GM23338 (cell line): ENCODE measurements at places on chromosomes 16 and 17.

- DNase-seq = peak; percentile 48
These were observed 38.5 kb downstream of the CTU2 start for GRCh38 chr16:88744577-88745521.

DNA sequence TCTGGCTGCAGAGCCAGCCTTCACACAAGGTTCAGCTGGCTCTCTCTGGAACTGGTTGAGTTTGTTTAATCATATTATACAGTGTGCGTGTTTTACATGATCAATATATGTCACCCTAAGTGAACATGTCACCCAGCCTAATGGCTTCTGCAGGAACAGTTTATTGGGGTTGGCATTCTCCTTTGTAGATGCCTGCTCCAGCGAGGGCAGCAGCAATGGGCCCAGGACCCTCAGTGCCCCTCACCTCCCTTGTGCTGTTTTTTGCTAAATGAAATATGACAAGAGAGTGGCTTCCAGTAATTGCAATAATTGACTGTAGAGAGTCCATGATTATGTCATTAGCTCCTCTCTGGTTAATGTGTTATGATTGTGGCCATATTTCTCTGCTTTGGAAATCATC is 387.2 kb downstream of the TMEM114 start:
- DNase-seq = no peak

GRCh38 chr17:40611840-40612474 is 35.7 kb downstream of the SMARCE1 start:
- no peak for DNase-seq

GRCh38 chr17:14346801-14347200 is 45.9 kb downstream of the HS3ST3B1 start:
- DNase-seq = no peak

DNA sequence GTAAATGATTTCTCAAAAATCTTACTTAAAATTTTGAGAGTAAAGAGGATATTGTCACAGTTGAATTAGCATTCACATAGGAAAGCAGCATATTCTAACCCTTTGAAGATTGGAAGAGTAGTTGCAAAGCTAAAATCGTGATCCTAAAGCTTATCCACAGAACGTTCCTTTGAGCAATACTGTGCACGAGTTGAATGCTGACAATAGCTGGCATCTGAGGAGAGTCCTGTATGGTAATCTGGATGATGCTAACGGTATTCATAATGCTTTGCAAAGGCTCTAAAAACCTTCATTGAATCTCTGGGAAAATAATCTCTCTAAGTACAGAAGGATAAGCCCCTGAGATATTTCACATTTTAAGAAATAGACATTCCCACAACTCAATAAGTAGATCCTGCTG is 354.6 kb downstream of the CDH8 start:
- DNase-seq = no peak

DNA sequence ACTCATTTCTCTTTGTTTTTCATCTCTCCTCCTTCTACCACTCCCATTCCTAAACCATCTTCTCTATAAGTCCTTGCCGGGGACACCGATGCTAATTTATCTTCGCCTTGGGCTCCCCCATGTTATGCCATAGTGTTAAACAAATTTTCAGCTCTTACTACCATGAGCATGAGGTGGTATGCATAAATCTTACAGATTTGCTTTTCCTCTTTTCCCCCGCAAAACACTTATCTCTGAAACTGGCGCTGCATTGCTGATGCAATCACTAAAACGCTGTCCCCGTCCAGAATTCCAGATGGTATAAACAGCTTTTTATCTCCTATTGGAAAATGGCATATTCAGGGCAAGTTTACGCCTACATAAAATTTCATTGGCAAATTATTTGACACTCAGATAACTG is 673.6 kb upstream of the CDH8 start:
- DNase-seq = no peak

DNA sequence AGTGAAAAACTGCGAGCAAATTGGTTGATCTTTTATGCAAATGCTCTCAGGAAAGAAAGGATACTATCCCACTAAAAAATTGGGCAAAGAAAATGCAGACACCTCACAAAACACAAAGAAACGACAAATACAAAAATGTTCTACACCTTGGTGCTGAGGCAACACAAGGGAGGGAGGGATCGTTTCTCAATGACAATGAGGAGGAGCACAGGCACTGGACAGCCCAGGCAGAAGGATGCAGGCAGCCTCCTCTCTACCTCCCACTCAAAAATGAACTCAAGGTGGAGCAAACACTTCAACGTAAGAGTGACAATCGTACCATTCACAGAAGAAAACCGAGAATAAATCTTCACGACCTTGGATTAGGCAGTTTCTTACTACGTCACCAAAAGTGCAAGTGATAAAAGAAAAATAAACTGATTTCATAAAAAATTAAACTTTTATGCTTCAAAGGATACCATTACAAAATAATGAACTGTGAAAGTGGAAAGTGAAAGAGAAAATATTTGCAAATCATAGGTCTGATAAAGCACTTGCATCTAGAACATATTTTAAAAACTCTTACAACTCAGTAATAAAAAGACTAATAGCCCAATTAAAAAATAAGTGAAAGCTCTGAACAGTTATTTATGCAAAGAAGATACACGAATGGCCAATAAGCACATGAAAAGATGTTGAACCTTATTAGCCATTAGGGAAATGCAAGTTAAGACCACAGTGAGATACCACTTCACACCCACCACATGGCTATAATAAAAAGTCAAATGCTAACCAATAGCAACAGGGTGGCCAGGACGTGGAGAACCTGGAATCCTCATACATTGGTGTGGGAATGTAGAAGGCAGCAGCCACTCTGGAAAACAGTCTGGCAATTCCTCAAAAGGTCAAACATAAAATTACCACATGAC is 80.8 kb upstream of the TRAP1 start:
- peak; percentile 51 for DNase-seq

DNA sequence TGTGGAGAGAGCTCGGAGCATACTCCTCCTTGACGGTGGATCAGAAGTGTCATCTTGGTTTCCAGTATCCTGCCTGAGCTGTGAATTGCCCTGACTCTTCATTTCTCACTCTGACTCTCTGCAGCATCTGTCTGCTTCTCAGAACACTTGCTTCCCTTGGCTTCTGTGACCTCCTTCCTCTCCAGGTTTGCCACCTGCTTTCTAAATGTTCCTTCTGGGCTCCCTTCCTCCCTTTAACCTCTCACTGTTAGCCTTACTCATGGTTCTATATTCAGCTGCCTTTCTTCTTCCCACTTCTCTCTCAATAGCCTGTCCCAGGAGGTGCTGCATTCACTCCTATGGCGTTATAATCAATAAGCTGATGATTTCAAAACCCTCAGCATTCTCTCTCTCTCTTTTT is 11.2 kb upstream of the PRKAR1A start:
- no peak for DNase-seq

DNA sequence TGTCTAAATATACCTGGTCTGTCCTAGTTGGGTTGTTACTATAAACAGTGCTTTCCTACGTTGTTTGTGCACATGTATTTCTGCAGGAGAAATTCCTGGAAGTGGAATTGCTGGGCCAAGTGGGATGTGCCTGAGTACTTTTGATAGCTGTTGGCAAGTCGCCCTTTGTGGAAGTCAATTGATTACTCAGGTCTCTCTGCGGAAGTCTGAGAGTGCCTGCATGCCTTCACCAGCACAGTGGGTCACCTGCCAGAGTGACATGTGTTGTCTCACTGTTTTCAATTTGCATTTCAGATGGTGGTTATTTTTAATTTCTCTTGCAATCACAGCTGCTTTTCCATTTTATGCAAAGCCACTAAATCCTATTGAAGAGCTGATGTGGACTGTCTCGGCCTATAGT is 2.3 kb upstream of the MVD start:
- no peak for DNase-seq

GRCh38 chr16:57039148-57039812 is 49.9 kb downstream of the NLRC5 start:
- DNase-seq = no peak
